ENCODE measurements at places on chromosomes 7 and 10.
A peak's percentile ranks its signal among the peaks of the same experiment; 100 is the strongest.

- DNase-seq, result no peak
Measured at GRCh38 chr10:53839440-53840039, 961.5 kb downstream of the PCDH15 start.

- no peak for DNase-seq
Measured at GRCh38 chr10:30784524-30784896, 155.0 kb upstream of the LYZL2 start.

GRCh38 chr10:46012746-46013145 lies 17.7 kb downstream of the NCOA4 start:
- DNase-seq, result no peak

DNA sequence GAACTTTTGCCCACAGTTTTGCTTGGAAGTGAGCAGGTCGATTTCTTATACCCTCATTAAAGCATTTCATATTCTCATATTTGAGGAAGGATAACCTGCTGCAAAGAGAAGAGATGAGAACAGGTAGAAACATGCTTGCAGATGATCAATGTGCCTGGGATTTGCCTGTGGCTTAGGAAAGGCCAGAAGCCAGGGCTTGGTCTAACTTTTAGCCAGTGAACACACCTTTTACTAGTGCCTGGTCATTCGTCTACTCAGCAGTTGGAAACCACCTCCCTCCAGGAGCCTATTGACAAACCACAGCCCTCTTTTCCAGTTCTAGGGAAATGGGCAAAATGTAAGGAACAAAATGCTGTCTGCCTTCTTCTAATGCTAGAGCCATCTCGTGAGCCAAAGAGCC lies 518.3 kb downstream of the ADRA2A start:
- no peak for DNase-seq

DNA sequence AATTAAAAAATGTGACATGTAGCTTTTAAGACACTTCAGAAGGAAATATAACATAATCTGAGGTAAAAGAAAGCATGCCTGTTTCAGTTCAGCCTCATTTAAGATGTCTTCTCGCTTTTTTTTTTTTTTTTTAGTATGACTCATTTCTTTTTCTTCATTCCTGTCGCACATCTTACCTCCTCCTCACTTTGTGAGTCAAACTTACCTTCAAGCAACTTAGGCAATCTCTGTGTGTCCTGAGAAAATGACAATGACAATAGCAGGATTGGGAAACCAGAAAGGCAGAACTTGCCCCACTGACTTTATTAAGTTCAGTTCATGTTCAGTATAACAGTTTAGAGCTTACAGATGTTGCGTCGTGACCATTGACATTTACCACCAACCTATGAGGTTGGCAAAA lies 7.7 kb downstream of the PTN start:
- DNase-seq, result no peak

DNA sequence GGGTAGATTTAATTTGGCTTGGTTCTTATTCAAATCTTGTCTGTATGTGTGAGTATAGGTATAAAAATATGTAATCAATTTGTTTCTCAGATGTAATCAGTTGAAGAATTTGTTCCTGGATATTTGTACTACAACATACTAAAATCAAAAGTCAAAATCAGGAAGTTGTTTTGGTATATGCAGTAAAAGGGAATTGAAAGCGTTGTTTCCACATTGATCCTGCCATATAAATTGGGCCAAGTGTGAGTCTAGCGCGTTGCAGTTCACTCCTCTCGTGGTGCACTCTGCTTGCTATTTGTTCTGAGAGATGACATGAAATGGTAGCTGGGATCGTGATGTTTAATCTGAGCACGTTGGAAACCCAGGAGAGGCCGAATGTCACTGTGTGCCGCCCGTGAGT lies 55.9 kb downstream of the SHH start:
- DNase-seq, result no peak

DNA sequence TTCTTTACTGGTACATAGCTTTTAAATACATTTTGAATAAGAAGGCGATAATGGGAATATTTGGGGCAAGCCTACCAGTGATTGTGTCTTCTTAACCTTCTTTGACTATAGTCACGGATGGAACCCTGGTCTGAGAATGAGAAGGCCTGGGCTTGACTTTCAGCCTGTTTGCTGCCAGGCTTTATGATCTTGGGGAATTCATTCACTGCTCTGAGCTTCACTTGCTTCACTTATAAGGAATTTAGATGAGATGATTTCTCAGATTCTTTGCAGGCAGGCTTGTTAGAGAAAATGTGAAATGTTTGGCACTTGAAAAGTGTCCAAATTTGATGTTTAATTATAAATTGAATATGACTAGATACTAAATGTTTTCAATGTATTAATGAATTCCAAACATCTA lies 42.5 kb downstream of the NUP205 start:
- DNase-seq, result no peak

- DNase-seq, result no peak
Measured at GRCh38 chr10:100579261-100580090, 43.7 kb downstream of the HIF1AN start.

- no peak for DNase-seq
Measured at GRCh38 chr7:20062932-20063331, 154.3 kb downstream of the MACC1 start.

DNA sequence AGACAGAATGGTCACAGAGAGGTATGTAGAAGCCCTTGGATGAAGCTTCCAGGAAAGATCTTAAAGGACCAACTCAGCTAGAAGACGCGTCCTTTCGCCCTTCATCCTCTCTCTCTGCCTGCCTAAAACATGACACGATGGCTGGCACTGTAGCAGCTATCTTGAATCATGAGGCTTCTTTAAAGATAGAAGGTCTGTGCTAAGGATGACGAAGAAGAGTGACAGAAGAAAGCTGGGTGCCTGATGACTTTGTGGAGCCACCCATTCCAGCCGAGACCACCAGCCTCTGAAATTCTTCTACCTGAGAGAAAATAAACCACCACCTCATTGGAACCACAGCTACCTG lies 25.5 kb downstream of the WDR86 start:
- DNase-seq, result no peak

DNA sequence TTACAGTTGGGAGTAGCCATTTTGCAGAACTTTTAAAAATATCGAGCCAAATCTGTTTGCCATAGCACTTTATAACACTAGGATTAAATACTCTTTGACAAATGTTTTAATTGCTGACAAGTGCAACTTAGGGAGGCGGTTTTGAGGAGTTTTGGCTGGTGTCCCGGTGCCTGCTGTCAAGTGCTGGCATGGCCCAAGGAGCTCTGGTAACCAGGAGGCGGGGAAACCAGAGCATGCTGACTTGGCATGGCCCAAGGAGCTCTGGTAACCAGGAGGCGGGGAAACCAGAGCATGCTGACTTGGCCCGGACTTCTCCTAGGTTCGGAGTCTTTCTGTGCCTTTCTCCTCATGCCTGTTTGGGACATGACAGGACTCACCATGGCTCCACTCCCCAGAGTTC lies 30.8 kb upstream of the ZNF32 start:
- peak; percentile 87 for DNase-seq

GRCh38 chr7:17302575-17303142 lies 4.2 kb downstream of the AHR start:
- peak; percentile 58 for DNase-seq

DNA sequence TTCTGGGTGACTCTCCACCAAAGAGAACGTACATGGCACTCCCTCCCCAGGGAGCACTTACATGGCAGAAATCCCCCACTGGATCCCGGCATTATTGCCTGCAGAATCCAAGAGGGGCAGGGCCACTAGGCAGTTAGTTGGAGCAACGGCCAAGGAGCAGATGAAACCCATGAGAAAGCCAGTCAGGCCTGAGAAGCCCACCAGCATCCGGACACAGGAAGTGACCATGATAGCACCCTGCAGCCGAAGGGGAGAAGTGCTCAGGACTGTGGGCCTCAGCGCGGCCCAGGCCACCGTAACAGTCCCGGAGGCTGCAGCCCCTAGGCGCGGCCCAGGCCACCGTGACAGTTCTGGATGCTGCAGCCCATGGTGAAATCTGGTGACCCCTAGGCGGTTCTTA lies 43.5 kb downstream of the STRA8 start:
- DNase-seq, result no peak

GRCh38 chr7:157442456-157442855 lies 105.7 kb downstream of the DNAJB6 start:
- no peak for DNase-seq

DNA sequence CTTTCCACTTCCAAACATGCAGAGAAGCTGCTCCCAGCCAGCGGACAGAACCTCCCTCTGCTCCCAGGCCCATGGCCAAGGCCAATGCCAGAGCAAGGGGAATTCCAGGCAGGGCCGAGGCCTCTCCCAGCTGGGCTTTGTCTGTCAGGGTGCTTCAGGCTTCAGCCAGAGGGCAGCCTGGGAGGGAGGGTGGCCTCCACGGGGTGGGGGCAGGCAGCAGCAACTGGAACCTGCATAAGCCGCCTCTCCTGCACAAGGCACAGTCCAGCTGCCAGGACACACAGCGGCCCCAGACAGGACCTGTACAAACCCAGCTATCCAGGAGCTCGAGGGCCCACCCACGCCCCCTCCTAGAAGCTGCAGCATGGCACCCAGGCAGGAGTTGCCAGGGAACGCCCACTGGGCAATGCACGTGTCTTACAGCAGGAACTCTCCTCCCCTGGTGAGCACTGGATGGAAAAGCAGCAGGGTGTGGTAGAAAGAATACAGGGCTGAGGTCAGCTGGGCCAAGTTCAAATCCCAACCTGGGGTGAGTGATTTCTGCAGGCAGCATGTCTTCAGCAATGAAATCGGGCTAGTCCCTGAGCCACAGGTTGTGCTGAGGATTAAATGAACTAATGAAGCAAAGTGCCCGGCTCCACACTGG lies 7.6 kb downstream of the FAM53B start:
- peak; percentile 86 for DNase-seq

- DNase-seq, result no peak
Measured at GRCh38 chr10:33290321-33291052, 44.0 kb downstream of the NRP1 start.

GRCh38 chr10:30803058-30803457 lies 173.5 kb upstream of the LYZL2 start:
- no peak for DNase-seq

DNA sequence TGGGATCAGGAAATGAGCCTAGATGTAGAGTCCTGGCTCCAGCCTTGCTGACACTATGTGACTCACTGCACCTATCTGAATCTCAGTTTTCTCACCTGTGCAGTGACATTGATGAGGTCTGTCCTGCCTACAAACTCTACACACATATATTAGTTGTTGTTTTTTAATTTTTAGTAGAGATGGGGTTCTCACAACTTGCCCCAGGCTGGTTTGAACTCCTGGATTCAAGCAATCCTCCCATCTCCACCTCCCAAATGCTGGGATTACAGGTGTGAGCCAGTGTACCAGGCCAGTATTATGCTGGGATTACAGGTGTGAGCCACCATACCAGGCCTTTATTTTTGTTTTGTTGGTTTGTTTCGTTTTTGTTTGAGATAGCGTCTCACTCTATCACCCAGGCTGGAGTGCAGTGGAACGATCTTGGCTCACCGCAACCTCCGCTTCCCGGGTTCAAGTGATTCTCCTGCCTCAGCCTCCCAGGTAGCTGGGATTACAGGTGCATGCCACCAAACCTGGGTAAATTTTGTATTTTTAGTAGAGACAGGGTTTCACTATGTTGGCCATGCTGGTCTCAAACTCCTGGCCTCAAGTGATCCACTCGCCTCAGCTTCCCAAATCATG lies 11.8 kb upstream of the DDIT4 start:
- peak; percentile 2 for DNase-seq

DNA sequence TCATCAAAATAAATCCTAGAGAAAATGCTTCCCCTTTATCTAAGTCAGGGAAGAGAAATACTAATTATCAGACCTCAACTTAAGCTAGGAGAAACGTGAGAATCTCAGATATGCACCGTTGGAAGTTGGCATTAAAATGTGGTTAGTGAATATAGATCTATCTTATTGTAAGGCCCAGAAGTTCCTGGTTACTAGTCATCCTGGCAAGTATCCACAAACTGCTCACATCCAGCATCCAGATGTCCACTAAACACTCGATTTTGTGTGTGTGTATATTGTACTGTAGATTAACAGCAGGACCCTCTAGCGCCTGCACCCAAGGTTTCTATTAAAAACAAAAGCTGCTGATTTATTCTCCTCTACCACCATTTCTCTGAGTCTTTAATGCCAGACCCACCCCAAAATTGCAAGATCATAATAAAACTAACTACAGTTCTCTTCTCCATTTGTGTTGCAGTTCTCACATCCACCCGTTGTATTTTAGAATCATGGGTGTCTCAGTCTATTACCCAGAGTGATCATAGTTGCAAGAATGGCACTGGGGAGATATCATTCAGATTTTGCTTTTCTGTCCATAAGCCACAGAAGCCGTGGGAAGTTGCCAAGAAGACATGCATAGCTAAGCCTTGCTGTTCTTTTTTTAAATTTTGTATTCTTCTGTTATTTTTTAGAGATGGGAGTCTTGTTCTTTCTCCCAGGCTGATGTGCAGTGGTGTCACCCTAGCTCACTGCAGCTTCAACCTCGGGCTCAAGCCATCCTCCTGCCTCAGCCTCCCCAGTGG lies 165.4 kb downstream of the KIAA1217 start:
- DNase-seq, result no peak

DNA sequence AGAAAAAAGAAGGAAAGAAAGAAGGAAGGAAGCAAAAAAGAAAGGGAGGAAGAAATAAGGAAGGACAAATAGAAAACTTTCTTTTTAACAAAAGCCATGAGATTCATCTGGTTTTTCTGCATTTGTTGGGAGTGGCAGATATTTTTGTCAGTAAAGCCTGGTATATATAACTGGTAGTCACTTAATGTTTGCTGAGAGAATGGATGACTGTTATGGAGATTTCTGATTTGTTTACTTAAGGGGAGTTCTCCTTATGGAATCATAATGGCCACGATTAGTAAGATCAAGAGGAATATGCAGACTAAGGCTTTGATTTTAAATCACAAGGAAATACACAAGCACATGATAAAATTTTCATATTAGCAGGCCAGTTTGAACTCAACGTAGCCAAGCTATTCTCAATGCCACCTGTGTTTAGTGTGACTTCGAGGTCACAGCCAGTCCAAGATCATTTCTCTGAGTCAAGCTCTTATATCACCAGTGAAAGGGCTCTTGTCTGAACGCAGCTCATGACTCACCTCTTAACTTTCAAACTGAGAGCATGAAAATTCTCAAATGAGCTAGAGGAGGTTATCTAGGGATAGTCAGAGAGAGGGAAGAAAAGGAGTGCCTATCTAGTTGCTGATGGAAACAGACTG lies 445.1 kb upstream of the ZMIZ1 start:
- DNase-seq, result no peak

- DNase-seq, result no peak
Measured at GRCh38 chr10:48574322-48574796, 30.5 kb downstream of the ARHGAP22 start.

DNA sequence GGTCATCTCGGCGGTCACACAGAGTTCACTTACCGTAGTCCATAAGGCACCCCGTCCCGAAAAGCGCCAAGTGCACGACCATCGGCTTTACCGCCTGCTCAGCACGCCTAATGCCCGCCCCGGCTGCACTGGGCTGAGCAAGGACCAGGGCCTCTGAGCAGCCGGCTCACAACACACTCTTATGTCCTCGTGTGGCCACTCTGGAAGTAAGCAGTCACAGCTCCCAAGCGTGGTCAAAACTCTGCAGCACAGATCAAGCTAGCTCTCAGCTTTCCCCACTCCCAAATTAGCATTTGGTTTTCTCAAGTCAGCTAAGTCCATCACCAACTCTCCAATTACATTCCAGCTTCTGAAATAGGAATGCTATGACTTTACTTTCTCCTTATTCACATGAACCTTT lies 57.7 kb downstream of the MAD1L1 start:
- DNase-seq, result no peak

All from Ammon's horn (tissue), 1 donor.